ENCODE measurements at places on chromosomes 13 and 19.

- no peak for DNase-seq
These were observed 23.8 kb downstream of the SPATA13 start for GRCh38 chr13:24184265-24184841.

DNA sequence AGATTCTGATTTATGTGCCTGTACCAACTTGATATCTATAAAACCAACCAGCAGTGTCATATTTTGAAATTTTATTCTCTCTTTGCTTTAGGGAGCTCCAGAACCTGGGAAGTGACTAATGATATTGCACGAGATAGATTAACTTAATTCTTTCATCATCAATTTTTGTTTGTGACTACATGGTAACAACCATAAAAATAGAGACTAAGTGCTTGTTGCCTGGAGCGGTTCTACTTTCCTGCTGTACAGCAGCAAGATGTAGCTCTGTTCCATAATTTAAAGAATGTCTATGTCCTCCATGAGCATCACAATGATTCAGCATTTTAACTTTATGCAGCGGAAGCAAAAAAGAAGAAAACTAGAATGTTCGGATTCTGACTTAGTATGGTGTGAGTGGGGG lies 275.6 kb downstream of the KLF5 start:
- no peak for DNase-seq

GRCh38 chr19:50207730-50208129 lies 4.3 kb downstream of the MYH14 start:
- DNase-seq = no peak

- DNase-seq = no peak
These were observed 151.3 kb downstream of the CYSLTR2 start for GRCh38 chr13:48804821-48805601.

DNA sequence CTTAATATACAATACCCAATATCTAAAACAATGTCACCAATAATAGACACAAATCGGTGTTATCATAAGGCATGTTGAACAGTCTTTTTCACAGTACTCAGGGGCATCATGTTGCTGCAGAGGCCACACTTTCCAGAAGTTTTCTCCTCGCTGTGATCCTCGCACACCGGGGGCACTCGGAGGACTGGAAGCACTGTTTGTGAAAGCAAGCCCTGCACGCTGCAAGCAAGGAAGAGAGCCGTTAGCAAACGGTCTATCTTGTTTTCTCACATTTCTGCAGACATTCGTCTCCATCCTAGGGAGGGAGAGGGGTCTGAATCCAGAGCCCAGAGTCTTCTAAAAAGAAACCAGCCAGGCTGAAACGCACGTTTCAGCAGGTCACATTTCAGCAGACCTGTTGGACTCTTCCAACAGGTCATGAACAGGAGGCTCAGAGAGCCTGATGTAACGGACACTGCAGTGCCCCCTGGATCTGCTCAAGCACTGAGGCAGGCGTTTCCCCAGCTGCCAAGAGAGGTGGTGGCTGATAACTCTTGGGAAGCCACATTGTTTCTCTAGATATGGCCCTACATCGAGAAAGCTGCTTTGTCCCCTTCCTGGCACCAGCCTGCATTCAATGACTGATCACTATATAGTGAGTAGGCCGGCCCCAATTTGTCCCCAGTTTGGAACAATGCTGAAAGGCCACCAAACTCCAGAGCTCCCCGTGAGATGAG lies 43.6 kb downstream of the RUBCNL start:
- DNase-seq = no peak

GRCh38 chr13:111046590-111047141 lies 68.4 kb upstream of the ARHGEF7 start:
- DNase-seq = no peak

- no peak for DNase-seq
These were observed 42.6 kb downstream of the CYP4F22 start for GRCh38 chr19:15550929-15551292.

DNA sequence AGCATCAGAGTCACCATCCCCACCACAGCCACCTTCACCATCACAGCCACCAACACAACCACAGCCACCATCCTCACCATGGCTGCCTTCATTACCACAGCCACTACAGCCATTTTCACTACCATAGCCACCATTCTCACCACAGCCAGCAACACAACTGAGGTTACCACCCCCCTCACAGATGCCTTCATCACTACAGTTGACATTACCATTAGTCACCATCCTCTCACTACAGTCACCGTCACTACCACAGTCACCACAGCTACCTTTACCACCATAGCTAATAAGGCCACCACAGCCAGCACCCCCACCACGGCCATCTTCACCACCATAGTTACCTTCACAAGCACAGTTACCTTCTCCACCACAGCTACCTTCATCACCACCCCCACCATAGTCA lies 269.6 kb downstream of the DNAJC15 start:
- no peak for DNase-seq

All from NCI-H1105 (cell line).